Fibroblast of skin of right quadriceps (primary cell): ENCODE measurements at places on chromosomes 7 and 10.
A peak's percentile ranks its signal among the peaks of the same experiment; 100 is the strongest.

DNA sequence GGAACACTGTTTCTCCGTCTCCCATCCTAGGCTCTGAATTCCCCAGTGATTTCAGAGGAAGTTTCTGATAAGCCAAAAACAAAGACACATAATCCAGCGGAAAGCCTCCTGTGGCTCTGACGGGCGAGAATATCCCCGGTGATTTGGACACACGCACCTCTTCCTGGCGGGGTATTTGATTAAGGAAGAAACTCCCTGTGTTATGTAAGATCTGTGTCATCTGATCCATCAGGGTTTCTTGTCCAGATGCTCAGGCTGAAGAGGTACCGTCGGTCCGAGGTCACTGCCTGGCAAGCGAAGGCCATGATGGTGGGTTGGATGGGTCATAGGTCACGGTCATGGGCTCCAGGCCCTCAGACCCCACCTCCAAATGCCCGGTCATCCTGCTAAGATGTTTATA, 39.6 kb upstream of the DNAJB6 start:
- DNase-seq = no peak

- DNase-seq = peak; percentile 90
Measured at GRCh38 chr10:5584895-5585516, 60.2 kb downstream of the CALML3 start.

GRCh38 chr10:79472951-79473350, 27.5 kb upstream of the ZCCHC24 start:
- DNase-seq = peak; percentile 21

DNA sequence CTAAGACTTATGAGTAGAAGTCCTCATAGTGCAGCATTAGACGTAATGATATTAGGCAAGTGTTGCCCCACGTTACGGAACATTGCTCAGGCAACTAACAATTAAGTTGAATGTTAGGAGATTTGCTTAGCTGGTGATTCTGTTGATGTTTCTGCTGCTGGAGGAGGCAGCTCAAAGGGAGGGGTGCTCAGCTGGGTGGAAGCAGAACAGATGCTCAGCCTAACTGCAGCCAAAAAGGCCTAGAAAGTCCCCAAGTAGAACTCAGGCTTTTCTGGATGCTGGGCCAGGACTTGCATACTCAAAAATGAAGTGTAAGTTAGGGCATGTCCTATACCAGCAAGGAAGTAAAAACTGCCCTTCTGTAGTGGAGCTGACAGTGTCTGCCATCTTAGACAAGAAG, 201.4 kb downstream of the ADRA2A start:
- DNase-seq = no peak

DNA sequence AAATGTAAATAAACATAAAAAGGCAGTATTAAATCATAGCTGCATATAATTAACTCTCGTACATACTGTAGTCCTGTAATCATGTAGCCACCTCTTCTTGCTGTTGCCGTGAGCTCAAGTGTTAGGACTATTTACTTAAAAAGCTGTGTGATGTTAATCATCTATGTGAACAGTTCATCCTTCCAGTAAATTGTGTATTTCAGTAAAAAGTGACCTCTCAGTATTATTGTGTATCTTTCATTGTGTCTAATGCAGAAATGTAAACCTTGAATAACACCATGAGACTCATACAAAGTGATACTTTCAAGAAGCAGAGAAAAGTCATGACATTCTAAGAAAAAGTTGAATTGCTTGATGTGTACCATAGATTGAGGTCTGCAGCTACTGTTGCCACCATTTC, 38.0 kb downstream of the ADD3 start:
- no peak for DNase-seq

DNA sequence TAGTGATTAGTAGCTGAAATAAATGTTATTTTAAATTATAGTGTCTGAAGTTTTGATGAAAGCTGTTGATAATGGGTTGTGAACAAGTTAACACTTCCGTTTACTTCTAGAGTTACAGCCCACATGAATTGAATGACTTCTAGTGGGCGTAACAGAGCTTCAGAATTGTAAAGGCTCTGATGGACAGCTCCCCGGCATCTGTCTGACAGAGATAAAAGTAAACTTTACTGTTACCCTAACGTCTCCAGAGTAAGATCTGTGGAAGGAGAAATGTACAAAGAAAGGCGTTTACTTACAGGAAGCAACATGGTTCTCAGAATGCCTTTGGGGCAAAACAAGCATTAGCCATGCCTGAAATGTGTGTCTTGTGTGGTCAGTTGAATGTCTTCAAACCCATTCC, 124.4 kb downstream of the ADARB2 start:
- no peak for DNase-seq
